CD4-positive, alpha-beta T cell treated with Interleukin-6 at 100 ng/mL for 8 hours (primary cell): ENCODE measurements at places on chromosomes 11 and 22.

DNA sequence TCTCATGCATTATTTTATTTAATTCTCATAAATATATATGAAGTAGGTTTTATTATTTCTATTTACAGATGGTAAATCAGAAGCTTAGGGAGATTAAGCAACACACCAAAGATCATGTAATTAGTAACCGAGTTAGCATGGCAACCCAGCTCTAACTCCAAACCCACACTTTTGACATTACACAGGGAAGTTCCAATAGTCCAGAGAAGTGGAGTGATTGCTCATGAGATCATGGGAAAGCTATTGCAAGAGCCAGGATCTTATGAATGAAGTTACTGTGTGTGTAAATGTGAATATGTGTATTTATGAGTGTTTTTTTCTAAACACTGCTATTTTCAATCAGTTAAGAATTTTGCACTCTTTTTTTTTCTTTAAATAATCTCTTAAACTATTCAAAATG is 225.8 kb upstream of the KIRREL3 start:
- DNase-seq, result no peak

GRCh38 chr11:66277471-66278362 is at the start of gene CNIH2:
CNIH2 (plus strand) TSS chr11:66278175; CDS start chr11:66278457, 282 bp downstream.
- peak; percentile 40 for DNase-seq

GRCh38 chr22:40960145-40960544 is 9.0 kb downstream of the RBX1 start:
- DNase-seq, result no peak

DNA sequence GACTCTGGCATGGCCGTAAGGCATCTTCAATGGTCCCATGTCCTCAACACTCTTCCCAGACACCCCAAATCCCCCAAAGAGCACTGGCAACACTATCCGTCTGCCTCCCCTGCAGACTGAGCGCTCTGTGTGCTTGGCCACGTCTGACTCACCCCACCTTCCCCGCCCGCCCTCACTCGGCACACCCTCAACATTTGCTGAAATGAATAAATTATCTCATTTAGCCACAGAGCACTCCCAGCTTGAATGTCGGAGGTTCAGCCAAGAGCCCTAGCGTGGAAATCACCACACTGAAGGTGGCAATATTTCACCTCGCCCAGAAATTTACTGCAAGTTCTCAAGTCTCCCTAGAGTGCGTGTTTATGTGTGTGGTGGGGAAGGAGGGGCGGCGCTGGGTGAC is 46.6 kb upstream of the TCF20 start:
- DNase-seq, result peak; percentile 49

DNA sequence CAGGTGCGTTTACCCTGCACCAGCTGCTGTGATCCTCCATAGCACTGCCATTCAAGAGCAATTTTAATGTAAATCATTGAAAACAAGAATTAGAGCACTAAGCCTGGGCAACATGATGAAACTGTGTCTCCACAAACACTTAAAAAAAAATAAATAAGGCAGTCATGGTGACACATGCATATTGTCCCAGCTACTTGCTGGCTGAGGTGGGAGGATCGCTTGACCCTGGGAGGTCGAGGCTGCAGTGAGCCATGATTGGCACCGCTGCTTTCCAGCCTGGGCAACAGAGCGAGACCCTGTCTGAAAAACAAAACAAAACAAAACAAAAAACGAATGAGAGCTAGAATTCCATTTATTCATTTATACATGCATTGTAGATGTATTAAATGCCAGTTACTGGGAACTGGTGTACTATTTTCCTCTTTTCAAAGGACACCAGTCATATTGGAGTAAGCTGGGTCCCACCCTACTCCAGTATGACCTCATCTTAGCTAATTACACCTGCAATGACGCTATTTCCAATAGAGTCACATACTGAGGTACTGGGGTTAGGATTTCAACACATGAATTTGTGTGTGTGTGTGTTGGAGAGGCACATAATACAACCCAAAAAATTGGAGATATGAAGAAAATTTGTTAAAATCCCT is 101.9 kb downstream of the MICAL2 start:
- DNase-seq, result no peak

DNA sequence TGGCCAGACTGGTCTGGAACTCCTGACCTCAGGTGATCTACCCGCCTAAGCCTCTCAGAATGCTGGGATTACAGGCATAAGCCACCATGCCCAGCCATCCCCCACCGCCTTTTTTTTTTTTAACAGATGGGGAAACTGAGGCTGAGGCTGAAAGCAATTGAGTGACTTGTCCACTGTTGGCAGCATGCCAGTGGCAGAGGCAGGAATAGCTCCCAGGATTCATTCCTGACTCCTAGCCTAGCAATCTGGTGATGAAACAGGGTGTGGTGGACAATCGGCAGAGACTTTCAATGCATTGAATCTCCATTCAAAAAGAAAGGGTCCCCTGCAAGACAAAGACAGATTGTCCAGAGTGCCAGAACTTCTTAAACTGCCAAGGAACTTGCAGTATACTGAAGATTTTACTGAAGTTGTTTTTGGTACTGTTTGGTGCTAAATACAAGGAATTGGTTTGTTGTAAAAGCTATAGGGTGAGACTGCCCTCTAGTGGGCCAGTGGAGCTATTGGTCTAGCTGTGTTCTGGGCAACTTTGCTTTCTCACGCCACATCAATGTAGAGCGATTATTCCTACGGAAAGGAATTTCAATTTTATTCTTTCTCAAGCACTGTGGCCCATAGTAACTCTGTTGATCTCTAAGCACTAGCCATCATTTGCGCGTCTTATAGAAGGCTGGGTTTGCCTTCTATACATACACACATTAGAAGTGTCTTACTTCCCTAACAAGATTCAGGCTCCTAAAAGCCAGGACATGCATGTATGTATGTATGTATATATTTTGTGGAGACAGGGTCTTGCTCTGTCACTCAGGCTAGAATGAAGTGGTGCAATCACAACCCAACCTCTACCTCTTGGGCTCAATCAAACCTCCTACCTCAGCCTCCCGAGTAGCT is 21.0 kb downstream of the C22orf31 start:
- peak; percentile 71 for DNase-seq

GRCh38 chr11:113862435-113862834 is 12.9 kb downstream of the USP28 start:
- DNase-seq, result no peak

DNA sequence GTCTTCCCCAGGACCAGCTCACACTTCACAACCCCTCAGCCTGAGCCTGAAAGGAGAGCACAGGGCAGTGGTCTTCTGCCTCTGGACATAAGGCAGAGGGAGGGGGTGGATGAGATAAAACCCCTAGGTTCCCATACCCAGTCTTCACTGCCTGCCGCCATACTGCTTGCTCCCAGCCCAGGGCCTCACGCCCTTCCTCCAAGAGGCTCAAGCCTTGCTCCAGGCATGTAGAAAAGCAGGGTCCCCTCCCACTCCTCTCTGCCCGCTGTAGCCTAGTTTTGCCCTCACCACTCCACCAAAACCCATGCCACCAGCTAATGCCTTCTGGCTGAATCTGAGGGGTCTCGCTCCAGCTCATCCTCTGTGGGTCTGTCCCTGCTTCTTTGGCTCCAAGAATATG is 5.2 kb downstream of the ARRB1 start:
- no peak for DNase-seq

- DNase-seq, result peak; percentile 72
Observed at GRCh38 chr11:3920148-3920852, 64.8 kb downstream of the STIM1 start.

GRCh38 chr22:32866953-32867352 is 65.4 kb downstream of the TIMP3 start:
- DNase-seq, result no peak

DNA sequence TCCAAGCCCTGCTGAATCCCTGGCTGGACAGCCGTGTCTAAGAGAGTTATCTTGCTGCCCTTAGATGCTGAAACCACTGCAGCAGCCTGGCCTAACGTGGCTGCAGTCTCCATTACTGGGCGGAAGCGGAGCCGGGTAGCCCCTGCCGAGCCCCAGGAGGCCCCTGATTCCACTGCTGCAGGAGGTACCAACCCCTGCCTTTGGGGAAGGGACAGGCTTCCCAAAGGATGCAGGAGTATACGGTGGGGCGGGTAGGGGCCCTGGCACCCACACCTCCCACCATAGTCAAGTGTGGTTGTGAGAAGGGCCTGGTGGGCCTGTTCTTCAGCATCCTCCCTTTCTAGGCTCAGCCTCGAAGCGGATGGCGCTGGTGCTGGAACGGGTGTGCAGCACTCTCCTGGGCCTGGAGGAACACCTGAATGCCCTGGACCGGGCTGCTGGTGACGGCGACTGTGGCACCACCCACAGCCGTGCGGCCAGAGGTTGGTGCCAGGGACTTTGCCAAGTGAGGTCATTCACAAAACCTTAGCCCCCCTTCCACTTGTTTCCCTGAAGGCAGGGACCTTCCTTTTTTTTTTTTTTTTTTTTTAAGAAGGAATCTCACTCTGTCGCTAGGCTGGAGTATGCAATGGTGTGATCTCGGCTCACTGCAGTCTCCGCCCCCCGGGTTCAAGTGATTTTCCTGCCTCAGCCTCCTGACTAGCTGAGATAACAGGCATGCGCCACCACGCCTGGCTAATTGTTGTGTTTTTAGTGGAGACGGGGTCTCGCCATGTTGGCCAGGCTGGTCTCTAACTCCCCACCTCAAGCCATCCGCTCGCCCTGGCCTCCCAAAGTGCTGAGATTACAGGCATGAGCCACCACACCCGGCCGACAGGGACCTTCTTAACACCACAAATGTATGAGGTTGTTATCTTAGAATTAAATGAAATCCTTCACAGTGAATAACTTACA is 11.0 kb downstream of the TKFC start:
- no peak for DNase-seq
